ENCODE measurements at places on chromosomes 7 and 10.

DNA sequence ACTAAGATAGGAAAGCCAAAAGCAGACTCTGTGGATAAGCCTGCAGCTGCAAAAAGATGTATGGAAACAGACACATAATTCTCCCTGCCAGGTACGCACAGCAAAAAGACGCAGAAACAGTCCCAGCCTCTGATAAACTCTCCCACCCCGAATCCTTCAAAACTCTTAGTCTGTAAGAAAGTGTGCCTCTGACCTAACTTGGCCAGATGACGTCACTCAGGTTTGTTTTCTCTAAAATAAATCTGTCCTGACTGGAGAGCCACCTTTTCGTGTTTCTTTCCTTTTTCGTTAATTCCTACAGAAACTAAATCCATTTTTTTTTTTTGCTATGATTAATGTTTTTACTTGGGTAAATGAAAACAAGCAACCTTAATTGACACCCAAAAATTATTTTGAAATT is 793.8 kb downstream of the SORCS1 start:
- DNase-seq: no peak

GRCh38 chr7:13790611-13791010 is 198.9 kb downstream of the ETV1 start:
- DNase-seq: no peak

GRCh38 chr10:122102146-122102868 is 113.3 kb downstream of the TACC2 start:
- DNase-seq: no peak

- DNase-seq: no peak
Measured at GRCh38 chr7:33792547-33793105, 112.7 kb upstream of the BMPER start.

DNA sequence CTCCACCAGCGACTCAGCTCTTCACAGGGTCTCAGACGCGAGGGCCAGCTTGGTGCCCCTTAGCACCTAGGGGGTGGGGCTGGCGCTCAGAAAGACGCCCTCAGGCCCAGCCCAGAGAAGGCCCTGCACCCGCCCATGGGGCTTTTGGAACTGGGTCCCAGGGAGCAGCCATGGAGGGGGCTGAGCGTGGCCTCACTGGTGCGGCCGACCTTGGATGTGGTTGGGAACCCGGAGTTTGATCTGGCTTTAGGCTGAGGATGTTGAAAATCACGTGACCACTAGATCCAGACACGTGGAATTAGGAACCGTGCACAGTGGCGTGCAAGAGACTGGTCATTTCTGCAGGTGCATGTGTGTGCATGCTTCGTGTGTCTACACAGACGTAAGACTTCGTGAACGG is 185.4 kb downstream of the DNAJB6 start:
- no peak for DNase-seq

- DNase-seq: no peak
Measured at GRCh38 chr10:93512565-93512964, 16.2 kb downstream of the CEP55 start.

- no peak for DNase-seq
Measured at GRCh38 chr7:112010994-112011393, 195.2 kb downstream of the DOCK4 start.

- no peak for DNase-seq
Measured at GRCh38 chr7:152572101-152572500, 103.8 kb downstream of the XRCC2 start.

- no peak for DNase-seq
Measured at GRCh38 chr7:128453836-128454804, 1.6 kb upstream of the HILPDA start.

- no peak for DNase-seq
Measured at GRCh38 chr7:26880852-26881251, 16.5 kb upstream of the SKAP2 start.

GRCh38 chr7:39700932-39701331 is 77.6 kb downstream of the RALA start:
- no peak for DNase-seq

GRCh38 chr10:93991596-93992284 is 2.0 kb upstream of the PLCE1 start:
- DNase-seq: no peak

GRCh38 chr10:27297844-27298521 is 57.4 kb upstream of the ACBD5 start:
- DNase-seq: no peak

DNA sequence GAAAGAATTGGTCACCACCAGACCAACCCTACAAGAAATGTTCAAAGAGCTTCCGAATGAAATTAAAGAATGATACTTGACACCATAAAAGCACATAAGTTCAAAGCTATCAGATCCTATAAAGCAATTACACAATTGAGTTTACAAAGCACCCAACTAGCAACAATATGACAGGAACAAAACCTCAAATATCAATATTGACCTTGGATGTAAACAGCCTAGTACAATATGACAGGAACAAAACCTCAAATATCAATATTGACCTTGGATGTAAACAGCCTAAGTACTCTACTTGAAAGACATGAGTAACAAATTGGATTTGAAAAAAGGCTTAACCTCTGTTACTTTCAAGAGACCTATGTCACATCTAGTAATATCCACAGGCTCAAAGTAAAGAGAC is 1201.4 kb downstream of the XPNPEP1 start:
- no peak for DNase-seq

GRCh38 chr7:135862586-135863340 is 114.2 kb upstream of the FAM180A start:
- no peak for DNase-seq

- no peak for DNase-seq
Measured at GRCh38 chr10:72126184-72126871, 38.0 kb upstream of the SPOCK2 start.

DNA sequence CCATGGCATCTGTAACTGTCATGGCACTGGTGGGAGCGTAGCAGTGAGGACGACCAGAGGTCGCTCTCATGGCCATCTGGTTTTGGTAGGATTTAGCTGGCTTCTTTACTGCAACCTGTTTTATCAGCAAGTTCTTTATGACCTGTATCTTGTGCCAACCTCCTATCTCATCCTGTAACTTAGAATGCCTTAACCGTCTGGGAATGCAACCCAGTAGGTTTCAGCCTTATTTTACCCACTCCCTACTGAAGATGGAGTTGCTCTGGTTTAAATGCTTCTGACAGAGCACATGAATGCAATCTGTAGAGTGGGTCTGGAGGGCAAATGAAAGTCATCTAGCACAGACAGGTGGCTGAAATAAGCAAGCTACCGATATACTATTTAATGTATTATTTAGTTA is 55.3 kb upstream of the OPN4 start:
- DNase-seq: no peak

GRCh38 chr7:49255054-49255453 is 330.7 kb downstream of the CDC14C start:
- no peak for DNase-seq

DNA sequence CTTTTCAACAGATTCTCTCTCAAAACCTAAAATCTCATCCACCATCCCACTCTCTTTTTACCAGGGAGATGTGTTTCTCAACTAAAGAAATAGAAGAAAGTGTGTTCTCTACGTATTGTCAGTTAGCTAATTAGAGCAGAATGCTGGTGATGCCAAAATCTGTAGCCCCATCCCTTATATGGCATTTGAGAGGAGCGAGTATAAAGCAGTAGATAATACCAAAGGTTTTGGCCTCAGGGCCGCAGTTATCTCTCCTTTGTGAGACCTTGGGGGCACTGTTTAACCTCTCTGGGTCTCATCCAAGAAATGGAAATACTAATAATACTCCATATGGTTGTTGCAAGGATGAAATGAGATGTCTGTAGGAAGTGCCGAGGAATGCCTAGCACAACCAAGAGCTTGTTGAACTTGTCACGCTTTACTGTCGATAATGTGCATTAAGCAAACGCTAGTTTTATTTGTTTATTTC is 456 bp upstream of the DLD start:
- DNase-seq: no peak

DNA sequence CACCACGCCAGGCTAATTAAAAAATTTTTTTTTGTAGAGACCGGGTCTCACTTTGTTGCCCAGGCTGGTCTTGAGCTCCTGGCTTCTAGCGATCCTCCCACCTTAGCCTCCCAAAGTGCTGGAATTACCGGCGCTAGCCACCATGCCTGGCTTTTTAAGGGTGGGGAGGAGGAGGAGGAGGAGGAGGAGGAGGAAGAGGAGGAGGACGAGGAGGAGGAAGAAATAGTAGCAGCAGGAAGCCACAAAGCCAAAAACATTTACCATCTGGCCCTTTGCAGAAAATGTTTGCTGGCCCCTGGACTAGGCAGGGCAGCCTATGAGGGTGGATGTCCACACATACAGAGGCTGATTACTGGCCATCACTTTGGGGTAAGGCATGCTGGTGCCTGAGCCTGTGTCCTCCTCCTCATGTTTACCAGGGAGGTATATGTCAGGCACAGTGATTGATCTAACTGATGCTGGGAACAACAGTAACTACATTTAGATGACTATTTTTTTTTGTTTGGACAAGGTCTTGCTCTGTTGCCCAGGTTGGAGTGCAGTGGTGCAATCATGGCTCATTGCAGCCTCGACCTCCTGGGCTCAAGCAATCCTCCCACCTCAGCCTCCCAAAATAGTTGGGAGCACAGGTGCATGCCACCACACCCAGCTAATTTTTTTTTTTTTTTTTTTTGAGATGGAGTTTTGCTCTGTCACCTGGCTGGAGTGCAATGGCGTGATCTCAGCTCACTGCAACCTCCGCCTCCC is 122.1 kb downstream of the HIP1 start:
- no peak for DNase-seq

DNA sequence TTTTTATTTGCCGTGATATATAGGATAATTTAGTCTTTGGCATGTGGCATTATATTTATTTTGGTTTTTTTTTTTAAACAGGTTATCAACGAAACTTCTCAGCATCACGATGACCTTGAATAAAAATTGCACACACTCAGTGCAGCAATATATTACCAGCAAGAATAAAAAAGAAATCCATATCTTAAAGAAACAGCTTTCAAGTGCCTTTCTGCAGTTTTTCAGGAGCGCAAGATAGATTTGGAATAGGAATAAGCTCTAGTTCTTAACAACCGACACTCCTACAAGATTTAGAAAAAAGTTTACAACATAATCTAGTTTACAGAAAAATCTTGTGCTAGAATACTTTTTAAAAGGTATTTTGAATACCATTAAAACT is 9.1 kb downstream of the VIM start:
- no peak for DNase-seq

GRCh38 chr7:90728568-90728967 is 132.4 kb downstream of the CDK14 start:
- no peak for DNase-seq

DNA sequence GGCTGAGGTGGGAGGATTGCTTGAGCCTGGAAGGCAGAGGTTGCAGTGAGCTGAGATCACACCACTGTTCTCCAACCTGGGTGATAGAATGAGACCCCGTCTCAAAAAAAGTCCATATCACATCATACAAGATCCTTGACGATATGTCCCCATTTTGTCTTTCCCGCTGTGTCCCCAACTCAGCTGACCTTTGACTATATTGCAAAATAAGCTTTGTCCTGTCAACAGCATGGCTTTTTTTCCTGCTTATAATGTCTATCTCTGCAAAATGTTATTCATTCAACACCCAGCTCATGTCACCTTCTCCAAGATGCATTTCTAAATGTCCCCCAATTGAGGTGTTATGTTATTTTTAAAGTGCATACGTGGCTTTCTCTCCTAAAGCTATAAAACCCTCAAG is 136.0 kb upstream of the KAT6B start:
- DNase-seq: no peak

- no peak for DNase-seq
Measured at GRCh38 chr7:32263611-32264010, 193.4 kb upstream of the PDE1C start.

GRCh38 chr10:116737627-116738327 is 4.6 kb downstream of the HSPA12A start:
- DNase-seq: no peak

DNA sequence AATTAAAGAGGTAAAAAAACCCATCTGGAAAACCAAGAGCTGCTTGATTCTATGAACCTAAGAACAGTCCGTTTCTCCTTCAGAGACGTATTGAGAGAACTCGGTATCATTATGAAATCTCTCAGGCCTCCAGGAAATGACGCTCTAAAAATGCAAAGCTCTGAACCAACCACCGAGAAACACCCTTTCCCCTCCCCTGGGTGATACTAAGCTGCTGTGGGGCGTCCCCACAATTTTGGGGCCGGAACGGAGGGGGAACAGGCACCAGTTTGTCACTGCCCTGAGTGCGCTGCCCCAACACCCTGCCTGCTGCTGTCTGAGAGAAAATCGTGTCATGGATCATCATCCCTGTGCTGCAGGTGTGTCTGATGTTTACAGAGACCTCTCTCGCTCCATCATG is 509.5 kb downstream of the DNAJB6 start:
- no peak for DNase-seq

Data from central memory CD8-positive, alpha-beta T cell (primary cell).